ENCODE measurements at places on chromosomes 1 and 21.

DNA sequence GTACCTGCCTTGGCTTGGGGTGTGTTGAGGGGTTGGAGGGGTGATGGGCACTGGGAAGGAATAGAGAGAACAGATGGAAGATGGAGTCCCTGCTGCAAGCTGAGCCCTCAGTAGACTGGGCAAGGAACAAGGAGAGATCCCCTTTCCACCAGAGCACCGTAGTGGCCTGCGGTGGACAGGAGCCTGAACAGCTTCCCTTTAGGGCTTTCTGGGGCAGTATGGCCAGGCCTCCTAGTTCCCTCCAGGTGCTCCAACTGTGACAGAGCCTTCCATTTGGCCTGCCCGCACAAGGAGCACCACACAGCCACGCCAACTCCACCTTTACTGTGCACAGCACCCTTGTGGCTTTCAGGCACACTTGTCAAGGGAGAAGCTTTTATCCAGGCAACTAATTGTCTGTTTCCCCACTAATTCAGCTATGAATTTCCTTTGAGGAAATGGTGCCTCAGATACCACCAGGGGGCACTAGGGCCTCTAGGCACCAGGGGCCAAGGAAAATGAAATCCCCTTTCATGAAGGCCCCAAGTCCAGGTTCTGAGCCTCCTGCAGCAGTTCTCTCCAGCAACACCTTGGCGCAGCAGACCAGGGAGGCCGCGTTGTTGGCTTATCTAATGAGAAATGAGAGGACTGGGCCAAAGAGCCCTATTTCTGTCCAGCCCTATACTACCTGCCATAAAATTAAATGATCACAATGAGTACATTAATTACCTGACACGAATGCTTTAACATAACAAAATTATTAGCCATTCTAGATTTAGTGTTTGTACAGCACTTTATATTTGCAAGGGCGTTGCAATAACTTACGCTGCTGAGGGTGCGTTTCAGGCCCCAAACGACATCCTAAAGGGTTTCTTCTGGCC is 23.1 kb upstream of the ERI3 start:
- no peaks in the 10 kb centered on the region for H3K36me3 ChIP-seq
- no peaks in the 10 kb centered on the region for H3K4me1 ChIP-seq
- peak; percentile 57 for DNase-seq

- peaks cover 19% of the 10 kb centered on the region for H3K4me1 ChIP-seq
- no peak overlapping the region for H3K4me3 ChIP-seq
- no peaks in the 10 kb centered on the region for H3K36me3 ChIP-seq
These were observed 283.1 kb downstream of the TM2D1 start for GRCh38 chr1:61441723-61442262.

DNA sequence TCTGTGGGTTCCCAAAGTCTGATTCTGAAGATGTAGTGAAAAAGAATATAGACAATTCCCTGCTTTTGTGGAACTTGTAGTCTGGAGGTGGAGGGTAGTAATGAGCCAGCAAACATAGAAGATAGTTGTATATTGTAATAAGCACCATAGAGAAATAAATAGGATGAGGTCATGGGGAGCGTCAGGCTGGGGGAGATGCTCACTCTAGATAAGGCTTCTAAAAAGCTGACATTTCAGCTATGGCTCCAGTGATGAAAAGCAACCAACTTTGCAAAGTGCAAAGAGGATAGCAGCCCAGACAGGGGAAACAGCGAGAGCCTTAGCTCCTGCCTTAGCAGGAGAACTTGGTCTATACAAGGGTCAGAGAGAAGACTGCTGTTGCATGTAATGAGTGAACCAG is 98.0 kb upstream of the RALGPS2 start:
- no peak for DNase-seq
- no peaks in the 10 kb centered on the region for H3K4me1 ChIP-seq

DNA sequence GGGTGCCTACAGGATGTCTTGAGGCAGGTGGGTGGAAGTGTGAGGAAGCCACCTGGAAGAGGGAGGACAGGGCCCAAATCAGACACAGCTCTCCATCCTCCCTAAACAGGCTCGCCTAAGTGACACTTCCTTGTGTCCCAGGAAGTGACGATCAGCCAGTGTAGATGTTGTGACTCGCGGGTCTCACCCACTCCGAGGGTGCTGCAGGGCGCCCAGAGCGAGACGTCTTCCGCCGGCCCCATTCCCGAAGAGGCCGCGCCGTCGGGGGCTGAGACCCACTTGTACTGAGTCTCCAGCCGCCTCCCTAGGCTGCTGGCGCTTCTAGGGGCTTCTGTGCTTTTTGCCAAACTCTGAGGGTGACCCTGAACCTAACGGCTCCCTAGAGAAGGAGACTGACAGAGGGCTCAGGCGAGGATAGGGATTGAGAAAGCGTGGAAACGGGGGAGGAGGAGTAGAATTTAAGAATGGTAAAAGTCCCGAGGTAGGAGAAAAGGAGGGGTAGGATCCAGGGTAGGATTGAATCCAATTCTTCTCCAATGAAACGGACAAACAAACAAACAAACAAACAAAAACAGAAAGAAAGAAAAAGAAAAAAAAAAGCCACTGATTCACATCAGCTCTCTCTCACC is 543 bp upstream of the MARK1 start:
- H3K27ac ChIP-seq = peak overlapping the region; percentile 93
- no peaks in the 10 kb centered on the region for H3K27me3 ChIP-seq

DNA sequence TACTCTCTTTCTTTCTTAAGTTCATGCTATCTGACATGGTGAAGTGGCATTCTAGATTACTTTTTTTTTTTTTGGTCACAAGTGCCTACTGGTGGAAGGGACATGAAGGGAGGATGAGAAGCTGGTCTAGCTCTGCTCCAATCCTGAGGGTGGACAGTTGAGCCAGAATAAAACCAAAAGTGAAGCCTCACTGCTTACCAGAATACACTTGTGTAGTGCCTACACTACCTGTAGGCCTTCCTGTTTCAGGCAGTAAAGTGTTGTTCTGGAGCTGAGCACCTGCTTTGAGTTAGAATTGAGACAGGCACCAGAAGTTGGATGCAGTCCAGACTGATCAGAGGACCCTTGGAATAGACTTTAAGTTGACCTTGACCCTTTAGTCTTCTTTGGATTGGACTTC is 40.4 kb upstream of the APOBEC4 start:
- no peak overlapping the region for H3K27ac ChIP-seq
- DNase-seq = no peak
- no peaks in the 10 kb centered on the region for H3K36me3 ChIP-seq
- H3K4me1 ChIP-seq = no peaks in the 10 kb centered on the region
- no peak overlapping the region for H3K4me3 ChIP-seq

DNA sequence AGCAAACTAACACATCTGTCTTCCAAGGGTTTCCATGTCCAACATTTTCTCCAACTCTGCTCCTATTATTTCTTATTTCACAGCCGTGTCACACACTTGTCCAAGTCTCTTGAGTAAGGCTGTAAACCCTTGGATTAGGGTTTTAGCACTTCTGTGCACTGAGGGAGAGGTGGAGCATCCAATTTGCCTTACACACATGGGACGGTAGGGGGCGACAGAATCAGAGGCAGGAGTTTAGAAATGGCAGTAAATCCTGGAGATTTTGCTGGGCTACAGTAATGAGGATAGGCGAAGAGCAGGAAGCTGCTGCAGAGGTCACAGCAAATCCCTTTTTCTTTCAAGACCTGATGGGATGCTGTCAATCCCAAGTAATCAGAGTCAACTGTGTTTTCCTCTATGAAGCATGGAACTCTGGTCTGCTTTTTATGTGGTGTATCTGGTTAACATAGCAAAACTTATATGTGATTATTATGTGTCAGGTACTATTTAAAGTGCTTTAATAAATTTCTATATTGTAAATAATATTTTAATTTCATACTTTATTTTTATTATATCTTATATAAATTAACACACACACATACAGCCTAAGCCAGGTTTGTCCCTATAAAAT is 15.4 kb upstream of the LCE5A start:
- no peaks in the 10 kb centered on the region for H3K36me3 ChIP-seq
- no peak overlapping the region for H3K27ac ChIP-seq
- DNase-seq = no peak
- no peaks in the 10 kb centered on the region for H3K4me1 ChIP-seq
- no peak overlapping the region for H3K4me3 ChIP-seq
- H3K27me3 ChIP-seq = no peaks in the 10 kb centered on the region

DNA sequence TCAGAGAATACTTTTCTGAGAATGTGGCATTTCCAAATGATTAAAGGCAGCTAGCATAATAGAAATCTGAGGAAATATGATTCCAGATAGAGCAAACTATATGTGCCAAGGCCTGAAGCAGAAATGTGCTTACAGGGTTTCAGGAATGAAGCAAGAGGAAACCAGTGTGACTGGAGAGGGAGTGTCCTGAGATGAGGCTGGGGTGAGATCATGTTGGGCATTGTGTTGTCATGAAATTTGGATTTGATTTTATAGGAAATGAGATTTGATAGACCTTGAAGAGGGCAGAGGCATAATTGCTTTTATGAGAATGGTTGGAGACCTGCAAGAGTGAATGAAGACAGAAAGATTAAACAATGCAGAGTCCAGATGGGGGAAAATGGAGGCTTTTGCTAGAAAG is 338.1 kb upstream of the SNX7 start:
- DNase-seq = no peak
- H3K27ac ChIP-seq = no peak overlapping the region
- no peaks in the 10 kb centered on the region for H3K27me3 ChIP-seq

DNA sequence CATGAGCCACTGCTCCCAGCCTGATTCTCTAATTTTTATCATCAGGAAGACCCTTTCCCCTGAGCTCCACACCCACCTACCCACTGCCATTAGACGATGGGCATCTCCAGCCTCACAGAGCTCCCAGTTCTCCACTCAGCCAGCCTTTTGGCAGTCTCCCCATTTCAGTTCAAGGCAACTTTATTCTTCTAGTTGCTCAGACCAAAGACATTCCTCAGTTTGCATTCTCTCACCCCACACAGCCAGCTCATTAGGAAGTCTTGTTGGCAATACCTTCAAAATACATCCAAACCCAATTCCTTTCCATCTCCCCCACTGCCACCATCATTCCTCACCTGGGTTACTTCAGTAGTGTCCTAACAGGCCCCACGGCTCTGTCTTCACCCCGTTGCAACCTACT is 53.4 kb upstream of the COX20 start:
- H3K27me3 ChIP-seq = no peaks in the 10 kb centered on the region
- H3K4me3 ChIP-seq = no peak overlapping the region
- H3K27ac ChIP-seq = no peak overlapping the region
- H3K4me1 ChIP-seq = no peaks in the 10 kb centered on the region
- H3K36me3 ChIP-seq = no peaks in the 10 kb centered on the region

DNA sequence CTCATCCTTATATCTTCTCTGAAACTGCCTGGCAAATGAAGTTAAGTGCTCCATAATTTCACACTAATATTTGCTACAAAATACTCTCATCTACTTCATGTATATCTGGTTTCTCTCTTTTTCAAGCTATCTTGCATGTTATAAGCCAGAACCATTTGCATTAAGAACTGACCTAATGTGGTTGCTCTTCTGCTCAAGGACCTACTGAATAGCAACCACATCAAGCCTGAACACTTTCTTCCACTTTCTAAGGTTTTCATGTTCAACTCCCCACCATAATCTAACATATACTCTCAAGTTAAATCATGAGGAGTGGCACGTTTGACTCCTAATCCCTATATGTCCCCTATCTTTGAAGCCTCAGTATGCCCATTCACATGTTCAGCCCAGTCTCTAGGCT is 27.2 kb downstream of the RGS1 start:
- H3K27me3 ChIP-seq = no peaks in the 10 kb centered on the region
- no peak for DNase-seq
- no peak overlapping the region for H3K27ac ChIP-seq
- H3K36me3 ChIP-seq = no peaks in the 10 kb centered on the region
- no peak overlapping the region for H3K4me3 ChIP-seq

- H3K36me3 ChIP-seq = no peaks in the 10 kb centered on the region
- no peaks in the 10 kb centered on the region for H3K27me3 ChIP-seq
These were observed 102.8 kb downstream of the RHOU start for GRCh38 chr1:228837817-228838716.

- H3K27ac ChIP-seq = no peak overlapping the region
- H3K4me3 ChIP-seq = no peak overlapping the region
- no peaks in the 10 kb centered on the region for H3K36me3 ChIP-seq
- no peaks in the 10 kb centered on the region for H3K27me3 ChIP-seq
- peak; percentile 79 for DNase-seq
- H3K4me1 ChIP-seq = no peaks in the 10 kb centered on the region
These were observed 16.0 kb downstream of the ELOA start for GRCh38 chr1:23759277-23759676.

GRCh38 chr21:44379991-44380865 is 26.8 kb downstream of the TRPM2 start:
- no peaks in the 10 kb centered on the region for H3K36me3 ChIP-seq
- DNase-seq = peak; percentile 12
- no peak overlapping the region for H3K27ac ChIP-seq
- H3K4me3 ChIP-seq = no peak overlapping the region
- H3K27me3 ChIP-seq = no peaks in the 10 kb centered on the region

GRCh38 chr1:212485913-212486618 is 53.3 kb downstream of the NENF start:
- H3K4me3 ChIP-seq = no peak overlapping the region
- no peaks in the 10 kb centered on the region for H3K36me3 ChIP-seq
- peak; percentile 49 for DNase-seq
- H3K27me3 ChIP-seq = no peaks in the 10 kb centered on the region
- peaks cover 11% of the 10 kb centered on the region for H3K4me1 ChIP-seq
- no peak overlapping the region for H3K27ac ChIP-seq

DNA sequence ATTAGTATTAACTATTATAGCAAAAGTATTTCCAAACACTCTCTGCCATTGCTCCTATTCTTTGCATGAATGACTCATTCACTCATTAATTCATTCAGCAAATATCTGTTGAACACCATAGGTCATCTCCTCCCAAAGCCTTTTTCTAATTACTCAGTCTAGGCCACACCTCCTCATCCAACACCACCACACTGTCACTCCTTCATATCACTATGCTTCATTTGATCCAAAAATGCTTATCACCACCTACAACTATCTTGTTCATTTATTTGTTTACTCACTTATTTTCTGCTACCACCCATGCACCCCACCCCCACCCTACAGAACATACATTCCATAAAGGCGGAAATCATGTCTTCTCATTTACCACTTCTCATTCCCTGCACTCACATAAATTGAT is 94.4 kb upstream of the TNFSF4 start:
- H3K27me3 ChIP-seq = no peaks in the 10 kb centered on the region
- no peak overlapping the region for H3K4me3 ChIP-seq
- H3K4me1 ChIP-seq = no peaks in the 10 kb centered on the region

DNA sequence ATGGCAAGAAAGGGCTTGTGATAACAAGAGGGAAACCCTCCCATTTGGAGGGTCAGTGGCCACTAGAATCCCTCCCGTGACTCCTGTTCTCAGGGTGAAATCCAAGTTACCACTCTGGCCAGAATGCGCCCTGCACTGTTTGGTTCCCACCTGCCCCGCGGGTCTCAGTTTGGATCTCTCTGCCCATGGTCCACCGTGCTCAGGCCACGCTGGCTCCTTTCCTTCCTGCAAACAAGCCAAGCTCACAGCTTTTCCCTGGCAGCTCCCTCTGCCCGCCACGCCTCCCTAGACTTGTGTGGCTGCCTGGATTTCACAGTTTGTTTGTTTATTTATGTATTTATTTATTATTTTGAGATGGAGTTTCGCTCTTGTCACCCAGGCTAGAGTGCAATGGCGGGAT is 179.5 kb upstream of the VAMP3 start:
- no peaks in the 10 kb centered on the region for H3K36me3 ChIP-seq
- no peak for DNase-seq
- H3K4me1 ChIP-seq = peaks cover 2% of the 10 kb centered on the region
- H3K27ac ChIP-seq = no peak overlapping the region

Measured in testis (tissue), 5 donors.